ENCODE measurements at places on chromosomes 11 and 22.

DNA sequence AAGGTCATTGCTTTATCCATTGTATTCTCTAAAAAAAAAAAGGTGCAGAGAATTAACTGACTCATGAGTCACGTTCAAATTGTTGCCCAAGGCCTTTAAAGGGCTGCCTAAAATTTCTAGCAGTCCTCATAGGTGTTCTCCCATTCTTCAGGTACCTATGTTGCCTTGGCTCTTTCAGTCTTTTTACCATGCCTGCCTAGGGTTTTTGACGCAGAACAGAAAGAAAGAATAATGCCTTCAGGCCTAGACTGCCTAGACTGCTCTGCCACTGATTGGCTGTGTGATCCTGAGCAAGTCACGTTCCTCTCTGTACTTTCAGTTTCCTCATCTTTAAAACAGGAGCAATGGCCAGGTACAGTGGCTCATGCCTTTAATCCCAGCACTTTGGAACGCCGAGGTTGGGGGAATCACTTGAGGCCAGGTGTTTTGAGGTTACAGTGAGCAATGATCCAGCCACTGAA is 21.5 kb downstream of the CTSC start:
- DNase-seq, result no peak

- DNase-seq, result no peak
Observed at GRCh38 chr11:62466444-62466843, 47.6 kb downstream of the SCGB1A1 start.

- no peak for DNase-seq
Observed at GRCh38 chr11:1733716-1734640, 16.4 kb downstream of the IFITM10 start.

- no peak for DNase-seq
Observed at GRCh38 chr11:132886335-132886734, 646.0 kb downstream of the OPCML start.

DNA sequence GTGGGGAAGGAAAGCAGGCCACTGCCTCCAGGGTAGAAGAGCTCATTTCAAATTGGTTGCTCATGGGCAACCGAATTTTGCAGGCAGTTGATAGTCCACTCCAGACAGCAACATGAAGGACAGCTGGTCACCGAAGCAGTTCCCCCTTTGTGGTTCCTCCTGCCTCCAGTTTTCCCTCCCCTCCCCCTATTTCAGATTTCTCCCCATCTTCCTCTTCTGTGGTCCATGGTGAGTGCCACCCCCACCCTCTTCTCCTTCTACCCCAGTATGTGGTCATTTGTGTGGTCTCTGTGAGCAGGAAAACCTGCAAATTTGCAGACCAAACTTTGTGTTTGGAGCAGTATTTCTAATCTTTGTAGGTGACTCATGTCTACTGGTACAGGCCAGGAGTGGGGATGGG is 38.2 kb upstream of the PAK1 start:
- no peak for DNase-seq

DNA sequence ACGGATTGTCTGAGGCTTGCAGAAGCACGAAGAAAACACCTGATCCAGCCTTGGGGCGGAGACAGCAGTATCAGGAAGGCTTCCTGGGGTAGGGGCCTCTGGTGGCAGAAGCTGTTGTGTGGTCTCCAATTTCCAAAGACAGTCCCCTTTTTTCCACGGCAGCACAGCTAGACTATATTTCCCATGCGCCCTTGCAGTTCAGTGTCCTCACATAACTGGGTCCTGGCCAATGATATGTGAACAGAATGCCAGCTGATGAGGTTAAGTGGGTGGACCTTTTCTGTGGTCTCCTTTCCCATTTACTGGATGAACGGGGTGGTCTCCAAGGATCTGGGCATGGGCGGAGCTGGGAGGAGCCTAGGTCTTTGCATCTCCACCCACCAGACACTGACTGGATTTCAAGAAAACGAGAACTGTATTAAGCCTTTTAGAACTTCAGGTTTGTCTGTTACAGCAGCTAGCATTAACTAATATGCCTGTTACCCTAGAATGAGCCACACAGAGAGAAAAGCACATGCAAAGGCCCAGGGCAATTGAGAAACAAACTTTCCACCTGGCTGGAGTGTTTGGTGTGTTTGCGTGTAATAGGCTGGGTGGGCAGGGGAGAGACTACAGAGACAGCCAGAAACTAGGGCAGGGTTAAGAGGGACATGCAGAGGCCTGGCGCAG is 6.2 kb downstream of the GAL3ST1 start:
- DNase-seq, result no peak

GRCh38 chr11:22173532-22173931 is 19.4 kb upstream of the ANO5 start:
- DNase-seq, result no peak

DNA sequence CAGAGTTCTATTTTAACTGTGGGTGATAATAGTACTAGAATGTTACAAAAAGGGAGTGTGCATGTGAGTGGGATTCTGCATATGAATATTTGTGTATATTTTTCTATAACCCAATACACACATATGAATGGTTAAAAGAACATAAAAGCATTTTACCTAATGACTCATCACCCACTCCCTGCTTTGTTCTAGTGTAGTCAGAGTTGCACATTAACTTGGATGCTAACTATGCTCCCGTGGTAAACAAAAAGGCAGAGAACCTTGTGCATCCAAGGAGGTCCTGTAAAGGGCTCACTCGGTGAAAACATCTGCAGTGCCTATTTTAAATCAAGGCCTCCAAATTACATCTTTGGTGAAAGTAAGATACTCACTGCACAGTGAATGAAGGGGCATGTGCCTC is 1289.4 kb downstream of the LRRC4C start:
- DNase-seq, result no peak

GRCh38 chr11:36929401-36929800 is 331.4 kb upstream of the RAG2 start:
- no peak for DNase-seq

DNA sequence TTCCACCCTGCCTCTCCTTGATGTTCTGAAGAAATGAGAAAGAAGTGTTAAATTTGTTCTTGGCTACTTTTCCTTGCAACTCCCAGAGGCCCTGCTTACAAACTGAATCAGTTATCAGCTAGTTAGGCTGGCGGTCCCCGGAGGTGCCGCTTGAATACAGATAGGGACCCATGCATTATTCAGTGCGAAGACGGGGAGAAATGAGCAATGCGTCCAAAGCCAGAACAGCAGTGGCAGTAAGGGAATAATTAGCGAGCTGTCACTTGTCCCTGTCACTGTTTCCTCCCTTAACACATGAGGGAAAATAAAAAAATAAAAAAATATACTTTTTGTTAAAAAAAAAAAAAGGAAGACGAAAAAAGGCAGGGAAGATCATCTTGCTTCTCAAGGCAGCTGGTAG is 528.1 kb downstream of the MN1 start:
- no peak for DNase-seq

GRCh38 chr11:124878759-124879492 is 13.7 kb downstream of the ROBO3 start:
- no peak for DNase-seq

GRCh38 chr11:5892908-5893307 is at the start of gene OR52E5:
TSS of gene OR52E5 (plus strand) at chr11:5893208. CDS start at chr11:5900777, 7,569 bp downstream.
- no peak for DNase-seq

DNA sequence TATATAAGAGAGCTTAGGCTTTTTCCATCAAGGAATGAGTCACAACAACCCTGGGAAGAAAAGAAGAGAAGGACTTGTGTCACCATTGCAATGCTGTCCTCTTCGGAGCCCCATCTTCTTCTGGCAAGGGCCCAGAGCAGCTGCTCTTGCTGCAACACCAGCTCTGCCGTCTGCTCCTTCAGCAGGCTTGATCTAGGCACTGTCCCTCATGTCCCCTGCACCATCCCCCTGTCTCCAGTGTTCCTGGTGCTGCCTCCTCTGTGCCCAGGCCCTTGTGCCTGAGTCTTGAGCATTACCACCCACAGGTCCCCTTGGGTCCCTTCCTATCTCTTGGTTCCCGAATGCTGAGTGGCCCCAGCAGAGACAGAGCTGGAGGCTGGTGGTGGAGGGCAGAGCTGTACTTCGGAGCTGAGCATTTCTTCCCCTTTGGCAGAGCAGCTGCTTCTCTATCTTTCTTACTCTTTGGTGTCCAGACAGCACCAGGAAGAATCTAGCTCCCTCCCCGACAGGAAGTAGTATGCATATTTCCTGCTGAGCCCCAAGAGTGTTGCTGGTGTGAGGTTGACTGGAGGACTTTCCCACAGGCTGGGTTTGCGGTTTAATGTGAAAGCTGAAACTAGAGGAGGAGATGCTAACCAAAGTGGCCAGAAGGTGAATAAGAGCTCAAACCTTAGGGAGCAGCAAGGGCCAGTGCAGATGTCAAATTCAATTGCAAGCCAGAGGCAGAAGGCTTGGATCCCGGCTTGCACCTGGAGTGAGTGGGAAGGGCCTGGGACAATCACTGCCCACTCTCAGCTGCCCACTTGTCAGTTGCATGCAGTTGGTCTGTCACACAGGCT is 27.8 kb downstream of the WEE1 start:
- no peak for DNase-seq

- DNase-seq, result no peak
Observed at GRCh38 chr11:133506023-133506422, 26.3 kb downstream of the OPCML start.

DNA sequence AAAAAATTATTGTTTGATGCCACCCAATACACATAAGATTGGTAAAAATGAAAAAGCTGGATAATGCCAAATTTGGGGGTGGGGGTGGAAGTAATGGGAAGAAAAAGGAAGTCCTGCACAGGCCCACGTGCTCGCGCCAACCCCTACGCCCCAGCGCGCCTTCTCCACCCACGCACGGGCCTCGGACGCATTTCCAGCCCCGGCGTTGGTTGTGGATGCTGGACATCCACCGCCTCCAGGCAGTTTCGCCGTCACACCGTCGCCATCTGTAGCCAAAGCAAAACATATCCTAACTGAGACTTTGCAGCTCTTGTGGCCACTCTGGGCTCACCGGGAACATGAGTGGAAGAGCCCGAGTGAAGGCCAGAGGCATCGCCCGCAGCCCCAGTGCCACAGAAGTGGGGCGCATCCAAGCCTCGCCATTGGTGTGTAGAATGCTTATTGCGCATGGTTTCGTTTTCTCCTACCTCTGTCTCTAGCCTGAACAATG is at the start of gene PIWIL4:
Gene PIWIL4 (plus strand): TSS at position 188 of the 490 bp plus-strand sequence. CDS start 151 bp downstream, at position 339.
- no peak for DNase-seq

GRCh38 chr22:26972286-26972685 is 314.9 kb downstream of the MIAT start:
- DNase-seq, result no peak

GRCh38 chr22:38831166-38831945 is 12.5 kb downstream of the NPTXR start:
- DNase-seq, result peak; percentile 55

DNA sequence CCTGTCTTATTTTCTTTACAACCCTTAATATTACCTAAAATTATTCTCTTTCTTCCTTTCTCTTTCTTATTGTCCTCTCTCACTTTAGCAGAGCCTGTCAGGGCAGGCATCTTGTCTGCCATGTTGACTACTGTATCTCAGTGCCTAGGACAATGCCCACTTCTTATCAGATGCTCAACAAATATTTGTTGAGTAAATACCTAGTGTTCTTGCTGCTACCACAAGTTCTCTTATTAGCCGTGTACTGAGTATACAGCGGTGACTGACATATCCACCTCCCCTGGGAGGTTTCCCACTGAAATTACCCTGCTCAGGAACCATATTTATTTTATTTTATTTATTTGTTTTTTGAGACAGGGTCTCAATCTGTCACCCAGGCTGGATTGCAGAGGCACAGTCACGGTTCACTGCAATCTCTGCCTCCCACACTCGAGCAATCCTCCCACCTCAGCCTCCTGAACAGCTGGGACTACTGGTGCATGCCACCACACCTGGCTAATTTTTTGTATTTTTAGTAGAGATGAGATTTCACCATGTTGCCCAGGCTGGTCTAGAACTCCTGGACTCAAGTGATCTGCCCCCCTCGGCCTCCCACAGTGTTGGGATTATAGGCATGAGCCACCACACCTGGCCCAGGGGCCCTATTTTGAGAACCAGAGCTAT is 6.7 kb downstream of the HPX start:
- no peak for DNase-seq

DNA sequence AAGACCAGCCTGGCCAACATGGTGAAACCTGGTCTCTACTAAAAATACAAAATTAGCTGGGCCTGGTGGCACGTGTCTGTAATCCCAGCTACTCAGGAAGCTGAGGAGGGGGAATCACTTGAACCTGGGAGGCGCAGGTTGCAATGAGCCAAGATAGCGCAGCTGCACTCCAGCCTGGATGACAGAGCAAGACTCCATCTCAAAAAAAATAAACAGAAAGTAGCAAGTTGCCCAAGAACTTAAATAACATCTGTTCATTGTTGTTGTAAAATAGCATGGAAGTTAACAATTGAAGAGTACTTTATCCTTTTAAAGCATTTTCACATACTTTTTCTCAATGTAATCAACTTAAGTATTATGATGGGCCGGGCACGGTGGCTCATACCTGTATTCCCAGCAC is 5.7 kb downstream of the AMBRA1 start:
- no peak for DNase-seq

GRCh38 chr11:93567401-93567895 is 24.3 kb upstream of the SMCO4 start:
- no peak for DNase-seq

DNA sequence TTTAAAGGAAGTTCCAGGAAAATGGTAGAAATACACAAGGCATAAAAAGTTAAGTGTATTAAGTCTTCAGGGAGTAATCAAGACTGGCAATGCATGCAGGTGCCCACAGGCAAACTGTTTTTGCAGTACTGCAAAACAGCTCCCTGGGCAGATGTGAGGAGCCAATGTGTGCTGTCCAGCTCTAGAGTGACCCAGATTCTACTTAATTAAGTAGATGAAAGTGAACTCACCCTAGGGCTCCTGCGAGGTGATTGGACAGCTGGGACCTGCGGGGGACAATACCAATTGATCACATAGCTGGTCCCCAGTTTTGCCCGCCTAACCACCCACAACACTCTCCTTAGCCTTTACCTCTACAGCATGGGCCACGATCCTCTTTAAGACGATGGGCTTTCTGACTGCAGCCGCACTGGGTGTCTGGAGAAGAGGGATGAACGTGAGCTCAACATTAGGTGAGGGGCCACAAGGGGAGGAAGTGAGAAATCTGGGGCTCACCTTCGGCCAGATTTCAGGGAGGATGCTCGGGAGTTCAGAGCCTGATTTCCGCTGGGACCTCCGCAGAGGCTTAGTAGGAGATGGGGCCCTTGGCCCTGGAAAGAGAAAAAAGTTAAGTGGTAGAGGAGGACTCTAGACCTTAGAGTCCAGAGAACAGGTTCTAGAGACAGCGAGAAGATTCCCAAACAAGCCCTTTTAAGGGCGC is 556 bp downstream of the CDCA5 start:
- DNase-seq, result no peak

DNA sequence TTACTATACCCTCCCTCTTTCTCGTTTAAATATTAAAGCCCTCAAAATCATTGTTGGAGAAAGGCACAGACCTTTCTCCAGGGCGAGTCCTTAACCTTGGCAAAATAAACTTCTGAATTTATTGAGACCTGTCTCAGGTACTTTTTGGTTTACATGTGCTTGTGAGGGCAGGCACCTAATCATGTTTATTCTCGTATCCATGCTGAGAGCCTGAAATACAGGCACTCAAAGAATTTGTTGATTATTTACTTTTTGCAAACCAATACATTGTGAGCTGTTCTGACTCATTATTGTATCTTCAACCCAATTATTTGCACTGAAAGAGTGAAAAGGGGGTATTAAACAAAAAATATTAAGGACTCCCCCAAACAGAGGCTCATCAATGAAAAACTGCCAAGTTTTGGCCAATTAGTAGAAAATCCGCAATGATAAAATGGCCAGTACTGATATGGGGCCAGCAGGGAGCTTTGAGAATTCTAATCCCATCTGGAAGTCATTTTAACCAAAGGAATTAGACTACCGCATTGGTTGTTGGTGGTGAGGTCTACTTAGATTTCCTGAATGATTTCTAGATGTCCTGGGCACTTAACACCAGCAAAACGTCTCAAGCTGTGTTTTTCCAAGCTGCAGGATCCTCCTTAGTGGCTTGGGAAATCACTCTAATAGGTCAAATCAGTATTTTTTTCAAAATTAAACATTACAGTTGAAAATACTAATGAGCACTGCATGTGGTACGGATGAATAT is 157.3 kb downstream of the SWAP70 start:
- DNase-seq, result no peak
